ENCODE measurements at places on chromosomes 4 and X.

DNA sequence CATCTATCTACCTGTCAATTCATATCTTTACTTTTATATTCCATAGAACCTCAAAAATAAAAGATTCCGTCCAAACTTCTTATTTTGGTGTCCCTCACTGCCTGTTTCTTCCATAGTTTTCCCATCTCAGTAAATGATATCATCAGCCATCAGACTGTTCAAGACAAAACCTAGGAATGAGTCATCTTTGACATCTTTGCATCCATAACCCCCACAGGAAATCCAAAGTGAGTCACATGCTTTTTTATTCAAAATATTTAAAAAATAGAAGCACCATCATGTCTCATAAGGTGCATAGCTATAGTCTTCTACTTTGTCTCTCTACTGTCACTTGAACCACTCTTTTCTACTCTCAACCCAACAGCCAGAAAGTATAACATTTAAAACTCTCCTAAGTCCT is 29.9 kb upstream of the CXXC4 start:
- no peak for DNase-seq

DNA sequence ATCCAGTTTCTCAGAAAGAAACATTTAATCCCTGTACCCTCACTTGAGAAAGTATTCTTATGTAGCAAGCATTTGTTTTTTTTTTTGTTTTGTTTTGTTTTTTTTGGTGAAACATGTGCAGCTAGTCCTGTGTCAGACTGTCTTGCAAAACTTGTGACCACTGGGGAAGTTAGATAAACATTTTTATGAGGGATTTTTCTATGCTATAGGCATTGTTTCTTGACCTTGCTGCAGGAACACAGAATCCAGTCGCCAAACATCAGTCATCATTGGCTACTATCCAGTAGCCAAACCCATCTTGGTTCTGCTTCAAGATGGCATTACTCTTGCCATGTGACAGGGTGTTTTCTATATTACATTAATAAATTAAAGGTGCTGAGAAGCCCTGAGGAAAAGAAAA is 7.7 kb upstream of the MAPK10 start:
- no peak for DNase-seq

GRCh38 chr4:52604215-52604614 is 54.9 kb downstream of the USP46 start:
- no peak for DNase-seq

DNA sequence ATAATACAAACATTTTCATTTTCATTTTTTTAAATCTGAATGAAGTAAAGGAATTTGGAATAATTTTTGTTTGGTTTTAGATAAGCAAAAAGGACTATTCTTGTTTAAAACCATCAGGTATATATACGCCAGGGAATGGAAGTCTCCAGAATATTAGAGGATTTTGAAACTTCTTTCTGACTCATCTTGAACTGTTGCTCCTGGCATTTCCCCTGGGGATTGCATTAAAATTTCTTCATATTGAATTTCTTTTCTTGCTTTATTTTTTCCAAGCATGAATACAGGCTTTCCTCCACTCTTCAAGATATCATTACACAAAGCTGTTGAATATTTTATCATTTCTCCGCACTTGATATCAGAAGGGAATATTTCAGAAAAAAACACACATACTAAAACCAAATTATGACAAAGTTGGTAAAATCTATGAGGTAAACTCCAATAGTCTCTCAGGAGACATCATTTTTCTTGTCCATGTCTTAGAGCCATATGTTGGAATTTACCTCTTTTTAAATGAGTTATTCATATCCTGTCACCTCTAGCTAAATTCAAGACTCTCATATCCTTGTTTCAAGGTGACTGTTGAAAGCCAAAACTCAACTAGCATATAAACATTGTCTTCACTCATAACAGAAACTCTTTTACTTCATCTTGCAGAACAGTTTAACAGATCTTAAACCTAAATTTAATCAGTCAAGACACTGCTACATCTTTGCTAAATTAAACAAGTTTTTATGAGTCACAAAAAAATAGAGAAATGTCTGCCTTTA is 20.7 kb upstream of the CSN1S1 start:
- DNase-seq: no peak

- DNase-seq: no peak
Measured at GRCh38 chrX:153628665-153629064, 18.3 kb upstream of the DUSP9 start.

DNA sequence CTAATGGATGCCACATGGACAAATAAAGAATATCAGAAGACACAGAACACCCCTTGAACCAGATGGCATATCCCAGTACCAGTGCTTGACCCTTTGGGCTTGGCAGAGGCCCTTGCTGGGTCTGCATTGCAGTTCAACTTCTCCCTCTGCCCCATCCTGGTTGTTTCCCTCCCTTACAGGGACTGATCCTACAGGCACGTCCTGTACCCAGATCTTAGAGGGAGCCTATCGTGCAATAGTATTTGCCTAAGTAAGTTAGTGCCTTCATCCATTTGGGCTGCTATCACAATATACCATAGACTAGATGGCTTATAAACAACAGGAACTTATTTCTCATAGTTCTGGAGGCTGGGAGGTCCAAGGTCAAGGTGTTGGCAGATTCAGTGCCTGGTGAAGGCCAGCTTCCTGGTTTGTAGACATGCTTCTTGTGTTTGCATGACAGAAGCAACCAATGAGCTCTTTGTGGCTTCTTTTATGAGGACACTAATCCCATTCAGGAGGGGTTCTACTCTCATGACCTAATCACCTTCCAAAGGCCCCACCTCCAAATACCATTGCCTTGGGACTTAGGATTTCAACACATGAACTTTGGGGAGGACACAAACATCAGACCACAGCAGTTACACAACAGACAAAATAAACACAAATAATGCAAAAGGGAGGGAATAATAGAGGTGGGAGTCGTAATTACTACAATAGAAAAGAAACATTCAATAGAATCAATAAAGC is 146.5 kb upstream of the MSX1 start:
- DNase-seq: no peak

DNA sequence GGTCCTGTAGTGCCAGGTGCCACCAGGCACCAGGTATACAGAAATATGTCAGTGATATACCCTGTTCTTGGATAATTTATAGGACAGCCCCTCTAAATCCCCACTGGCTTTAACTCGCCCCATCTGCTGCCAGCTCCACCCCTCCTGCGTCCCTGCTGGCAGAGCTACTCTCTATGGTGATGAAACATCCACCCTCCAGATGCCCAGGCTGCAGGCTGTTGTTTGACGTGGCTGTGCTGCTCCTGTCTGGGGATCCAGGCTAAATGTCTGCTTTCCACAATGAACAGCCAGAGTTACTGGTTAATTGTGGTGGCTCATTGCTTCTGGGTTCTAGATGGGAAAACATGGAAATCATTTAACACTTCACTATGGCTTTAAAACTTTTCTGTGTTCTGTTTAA is 12.9 kb downstream of the NHSL2 start:
- DNase-seq: peak; percentile 2

GRCh38 chr4:56410247-56411062 is 23.2 kb upstream of the AASDH start:
- peak; percentile 91 for DNase-seq

DNA sequence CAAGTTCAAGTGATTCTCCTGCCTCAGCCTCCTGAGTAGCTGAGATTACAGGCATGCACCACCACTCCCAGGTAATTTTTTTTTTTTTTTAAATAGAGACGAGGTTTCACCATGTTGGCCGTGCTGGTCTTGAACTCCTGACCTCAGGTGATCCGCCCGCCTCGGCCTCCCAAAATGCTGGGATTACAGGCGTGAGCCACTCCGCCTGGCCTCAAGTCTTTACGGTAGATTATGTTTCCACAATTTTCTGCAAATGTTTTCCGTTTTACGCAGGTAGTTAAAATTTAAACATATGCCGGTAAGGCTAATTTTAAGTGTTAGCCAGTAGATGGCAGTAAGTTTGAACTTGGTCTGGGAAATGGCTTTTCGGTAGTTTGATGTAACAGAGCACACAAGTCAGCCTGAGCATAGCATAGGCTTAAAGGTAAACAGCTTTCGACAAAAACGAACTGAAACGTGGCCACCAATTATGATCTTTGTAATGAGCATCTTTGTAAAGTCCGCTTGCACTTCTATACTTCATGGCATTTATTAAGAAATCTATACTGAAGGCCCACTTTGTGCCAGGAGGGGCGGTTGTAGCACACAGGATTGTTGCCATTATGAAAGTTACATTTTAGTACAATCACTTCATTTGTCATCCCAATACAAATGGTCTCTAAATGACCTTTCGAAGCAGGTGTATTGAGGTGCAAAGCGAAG is 31.1 kb downstream of the CCKAR start:
- no peak for DNase-seq

- peak; percentile 93 for DNase-seq
Measured at GRCh38 chr4:125313497-125313896, 1.3 kb upstream of the FAT4 start.

DNA sequence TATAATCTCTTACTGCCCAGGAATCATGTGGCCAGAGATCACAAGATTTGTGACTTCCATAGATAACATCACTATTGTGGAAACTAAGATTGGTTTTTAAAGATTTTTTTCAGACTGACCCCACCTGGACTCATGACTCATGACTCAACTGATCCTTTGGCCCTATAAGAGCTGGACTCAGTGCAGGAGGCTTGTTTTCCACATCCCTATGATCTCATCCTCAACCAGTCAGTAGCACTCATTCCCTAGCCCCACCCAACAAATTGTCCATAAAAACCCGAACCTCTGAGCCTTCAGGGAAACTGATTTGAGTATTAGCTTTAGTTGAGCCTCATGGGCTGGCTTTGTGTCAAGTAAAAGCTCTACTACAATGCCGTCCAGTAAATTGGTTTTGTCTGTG is 7.9 kb upstream of the NOCT start:
- no peak for DNase-seq

GRCh38 chrX:72001471-72001870 is 90.8 kb downstream of the NHSL2 start:
- DNase-seq: no peak

GRCh38 chr4:156294577-156294976 is 340.9 kb upstream of the CTSO start:
- DNase-seq: no peak

DNA sequence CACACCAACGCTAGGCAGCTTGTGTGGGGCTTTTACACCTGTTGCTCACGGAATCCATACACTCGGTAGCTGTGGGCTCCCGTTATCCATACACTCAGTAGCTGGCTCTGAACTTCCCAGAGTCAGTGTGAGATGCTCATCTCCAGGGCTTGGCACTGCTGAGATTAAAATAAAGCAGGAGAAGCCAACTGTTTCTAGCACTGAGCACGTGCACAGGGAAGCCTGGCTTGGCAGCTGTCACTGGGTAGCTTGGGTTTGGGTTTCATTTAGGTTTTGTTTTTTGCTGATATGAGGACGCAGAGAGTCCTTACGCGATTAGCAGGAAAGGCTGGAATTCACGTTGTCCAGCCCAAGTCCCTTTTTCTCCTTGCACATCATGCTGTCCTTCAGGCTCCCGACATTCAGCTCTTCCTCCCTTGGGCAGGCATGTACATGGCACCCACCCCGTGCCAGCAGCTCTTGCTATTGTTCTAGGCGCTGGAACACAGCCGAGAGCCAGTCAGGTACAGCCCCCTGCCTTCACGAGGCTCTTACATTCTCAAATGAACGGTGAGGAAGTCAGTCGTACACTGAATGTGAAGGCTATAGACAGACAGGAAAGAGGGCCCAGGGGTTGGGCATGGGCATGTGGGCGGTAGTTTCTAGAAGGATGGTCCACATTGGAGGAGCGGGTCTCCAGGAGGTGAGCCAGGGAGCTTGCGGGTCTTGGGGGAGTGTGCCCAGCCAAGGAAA is 25.9 kb downstream of the NSG1 start:
- DNase-seq: no peak

DNA sequence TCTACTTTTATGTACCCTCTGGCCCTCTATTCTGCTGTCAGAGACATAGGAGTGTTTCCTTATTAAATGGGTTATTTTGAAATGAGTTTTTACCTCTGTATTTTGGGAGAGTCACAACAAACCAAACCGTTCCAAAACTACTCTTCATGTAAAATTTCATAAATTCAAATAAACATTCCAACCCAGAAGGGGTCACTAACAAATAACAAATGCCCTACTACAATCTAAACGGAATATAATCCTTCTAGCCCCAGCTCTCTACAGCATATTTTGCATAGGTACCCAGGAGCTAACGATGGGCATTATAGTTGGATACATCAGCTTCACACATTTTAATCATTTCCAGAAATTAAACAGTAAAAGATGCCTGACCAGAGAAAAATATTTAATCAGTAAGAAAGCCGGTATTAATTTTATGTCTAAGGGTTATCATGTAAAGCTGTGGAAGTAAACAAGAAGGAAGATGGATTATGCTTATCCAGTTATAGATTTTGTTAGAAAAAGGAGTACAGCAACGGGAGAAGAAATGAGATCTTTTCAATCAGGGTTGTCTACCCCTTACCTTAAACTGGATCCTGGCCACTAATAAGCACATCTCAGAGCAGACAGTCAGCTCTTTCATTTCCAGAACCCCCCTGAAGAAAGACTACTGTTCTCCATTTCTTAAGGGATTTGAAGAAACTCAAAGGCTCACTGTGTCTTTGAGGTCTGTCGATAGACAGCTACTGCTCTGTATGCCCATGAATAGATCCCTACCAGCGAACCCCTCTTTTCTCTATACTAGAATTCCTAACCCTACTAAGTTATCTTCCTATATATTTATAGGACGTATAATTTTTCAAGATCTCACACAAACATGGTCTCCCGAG is 1.2 kb downstream of the UGDH start:
- no peak for DNase-seq

- peak; percentile 95 for DNase-seq
Measured at GRCh38 chr4:137524725-137525369, 7.4 kb downstream of the PCDH18 start.

GRCh38 chr4:6727081-6727942 is 11.3 kb downstream of the BLOC1S4 start:
- DNase-seq: no peak

GRCh38 chr4:182238355-182238931 is 4.8 kb upstream of the TENM3 start:
- no peak for DNase-seq

DNA sequence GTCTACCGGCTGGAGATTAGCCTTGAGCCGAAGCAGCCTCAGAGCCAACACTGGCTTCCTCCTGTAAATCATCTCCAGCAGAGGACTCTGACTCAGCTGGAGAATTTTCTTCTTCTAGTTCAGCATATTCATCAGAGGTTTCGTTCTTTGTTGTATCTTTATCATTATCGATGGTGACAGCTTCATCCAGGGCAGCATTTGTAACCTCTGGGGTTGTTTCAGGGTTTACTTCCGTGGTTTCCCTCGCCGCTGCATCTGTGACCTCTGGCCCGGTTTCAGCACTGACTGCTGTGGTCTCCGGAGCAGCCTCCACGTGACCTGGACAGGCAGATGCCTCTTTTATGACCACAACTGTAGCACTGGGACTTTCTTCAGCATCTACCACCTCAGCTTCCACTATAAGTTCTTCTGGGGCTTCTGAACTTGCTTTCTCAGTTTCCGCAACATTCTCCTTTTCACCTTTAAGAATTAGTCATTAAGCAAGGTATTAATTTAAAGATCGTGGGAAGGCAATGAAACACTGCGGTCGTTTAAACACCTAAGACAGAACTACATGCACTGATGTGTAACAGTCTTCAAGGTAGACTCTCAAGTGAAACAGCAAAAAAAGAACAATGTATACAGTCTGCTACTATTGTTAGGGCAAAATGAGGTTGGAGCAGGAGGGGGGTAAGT is 13.3 kb downstream of the MGARP start:
- no peak for DNase-seq

Measured in NCI-H446 (cell line).